SJCRH30 (cell line): ENCODE measurements at places on chromosomes 5 and 9. TPM values are rescaled to one million over a fixed set of nuclear protein-coding genes. Genes with fewer than 3 reads are reported as not detected.

GRCh38 chr9:114220061-114220541, 64.8 kb downstream of the COL27A1 start:
- no peak overlapping the region for H3K4me3 ChIP-seq
- peak overlapping the region; percentile 84; the same call in 1 of the 2 replicates for H3K27ac ChIP-seq
- peak; percentile 44 for DNase-seq
- peaks cover 79% of the 10 kb centered on the region for H3K4me1 ChIP-seq
- H3K36me3 ChIP-seq, result peaks cover 2% of the 10 kb centered on the region; the same call in 1 of the 2 replicates

- DNase-seq, result no peak
- no peaks in the 10 kb centered on the region for H3K4me1 ChIP-seq
- no peak overlapping the region for H3K27ac ChIP-seq
- H3K4me3 ChIP-seq, result no peak overlapping the region
- H3K36me3 ChIP-seq, result no peaks in the 10 kb centered on the region
Observed at GRCh38 chr9:89543621-89544278, 45.8 kb upstream of the SEMA4D start.

The DNM1 gene
- 1.7 and 3.8 TPM in 2 replicates for total RNA-seq

DNA sequence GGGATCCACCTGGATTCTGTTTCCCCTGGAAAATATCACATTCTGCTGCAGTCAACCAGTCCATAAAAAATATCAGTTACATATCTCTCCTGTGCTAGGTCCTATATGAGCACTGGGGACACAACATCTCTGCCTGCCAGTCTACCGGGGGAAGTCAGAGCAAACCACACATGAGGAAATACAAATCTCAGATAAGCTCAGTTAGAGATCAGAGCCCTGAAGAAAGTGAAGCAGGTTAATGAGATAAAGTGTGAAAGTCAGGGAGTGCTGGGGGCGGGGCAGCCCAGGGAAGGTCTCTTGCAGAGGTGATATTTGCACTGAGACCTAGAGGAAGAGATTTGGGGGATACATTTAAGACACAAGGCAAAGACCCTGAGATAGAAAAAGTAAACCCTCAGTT, 67.8 kb upstream of the SLC1A1 start:
- H3K27me3 ChIP-seq, result no peaks in the 10 kb centered on the region
- H3K27ac ChIP-seq, result no peak overlapping the region
- no peaks in the 10 kb centered on the region for H3K4me1 ChIP-seq
- no peak for DNase-seq

DNA sequence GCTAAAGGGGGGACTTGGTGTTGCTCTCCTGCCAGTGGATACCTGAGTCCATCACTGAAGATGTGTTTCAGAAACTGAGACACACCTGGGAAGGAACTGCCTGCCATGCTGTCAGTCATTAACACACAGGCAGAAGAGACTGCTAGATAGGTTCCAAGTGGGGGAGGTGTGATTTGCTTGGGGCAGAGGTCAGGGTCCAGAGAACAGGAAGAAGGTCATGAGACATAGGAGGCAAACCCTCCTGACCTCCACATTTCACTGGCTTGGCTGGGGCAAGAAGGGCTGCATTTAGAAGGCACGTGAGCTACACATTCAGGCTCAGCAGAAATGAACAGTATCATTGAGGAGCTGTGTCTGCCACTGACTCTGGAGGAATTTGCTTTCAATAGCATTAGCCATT, 215.8 kb downstream of the HSPA4 start:
- H3K36me3 ChIP-seq, result no peaks in the 10 kb centered on the region
- H3K27ac ChIP-seq, result no peak overlapping the region
- no peak for DNase-seq
- no peak overlapping the region for H3K4me3 ChIP-seq
- H3K27me3 ChIP-seq, result no peaks in the 10 kb centered on the region

The SLC34A1 gene
- not detected in 2 replicates for total RNA-seq

GRCh38 chr5:144227363-144227999, 56.8 kb downstream of the KCTD16 start:
- H3K36me3 ChIP-seq, result no peaks in the 10 kb centered on the region
- peaks cover 2% of the 10 kb centered on the region; the same call in 1 of the 2 replicates for H3K27me3 ChIP-seq
- no peak overlapping the region for H3K27ac ChIP-seq
- no peak overlapping the region for H3K4me3 ChIP-seq
- H3K4me1 ChIP-seq, result no peaks in the 10 kb centered on the region

DNA sequence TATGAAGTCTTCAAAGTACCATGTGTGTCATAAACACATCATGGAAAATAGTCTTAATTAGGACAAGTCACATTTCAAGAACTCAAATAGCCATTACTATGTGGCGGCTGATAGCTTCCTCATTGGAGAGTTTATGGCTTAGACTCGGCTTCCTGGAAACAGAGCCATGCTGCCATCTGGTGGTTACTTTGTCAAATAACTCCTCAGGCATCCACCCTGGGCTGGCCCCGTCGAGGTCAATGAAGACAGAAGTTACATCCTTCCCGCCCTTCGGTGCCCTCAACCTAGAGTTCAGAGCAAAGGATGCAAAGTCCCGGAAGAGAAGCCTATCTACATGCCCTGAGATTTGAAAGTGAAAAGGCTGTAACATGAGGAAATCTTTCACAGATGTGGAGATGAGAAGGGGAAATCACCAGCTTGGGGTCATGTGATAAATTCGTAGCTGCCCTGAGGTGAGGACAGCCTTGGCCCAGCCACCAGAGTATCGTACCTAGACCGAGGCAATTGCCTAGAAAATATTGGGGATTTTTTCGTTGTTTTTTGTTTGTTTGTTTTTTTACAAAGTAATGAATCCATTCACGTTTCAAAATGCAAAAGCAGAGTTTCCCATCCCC, 45.5 kb upstream of the ZNF169 start:
- H3K4me1 ChIP-seq, result peaks cover 19% of the 10 kb centered on the region
- DNase-seq, result peak; percentile 72
- H3K27me3 ChIP-seq, result no peaks in the 10 kb centered on the region
- no peak overlapping the region for H3K4me3 ChIP-seq

DNA sequence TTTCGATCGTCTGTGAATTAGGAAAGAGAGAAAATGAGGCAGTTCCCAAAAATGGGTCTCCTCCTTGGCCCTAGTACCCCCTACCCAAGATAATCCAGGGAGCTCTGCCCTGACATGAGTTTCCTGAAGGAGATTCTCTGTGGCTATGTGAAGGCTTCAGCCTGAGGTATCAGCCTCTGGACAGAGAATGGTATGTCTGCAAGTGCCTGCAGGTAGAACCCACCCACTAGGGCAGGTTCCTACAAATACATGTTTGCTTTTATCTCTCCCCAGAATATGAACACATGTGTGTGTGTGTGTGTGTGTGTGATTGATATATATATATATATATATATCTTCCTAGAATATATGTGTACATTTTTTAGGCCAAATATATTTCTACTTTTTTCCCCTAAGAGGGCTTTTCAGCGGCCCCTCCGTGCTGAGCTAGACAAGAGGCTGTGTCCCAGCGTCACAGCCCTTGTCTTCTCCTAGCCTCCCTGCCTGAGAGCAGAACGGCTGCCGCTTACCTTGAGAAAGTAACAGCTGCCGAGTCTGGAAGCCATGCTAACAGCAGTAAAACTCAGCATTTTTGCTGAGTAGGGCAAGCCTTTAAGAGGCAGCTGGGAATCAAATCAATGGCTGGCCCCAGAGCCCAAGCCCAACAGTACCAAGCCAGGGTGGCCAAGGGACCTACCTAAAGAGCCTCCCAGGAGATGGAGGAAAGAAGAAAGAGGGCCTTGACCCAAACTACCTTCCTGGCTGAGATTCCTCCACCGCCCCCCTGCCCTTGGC, 2.1 kb downstream of the BRINP1 start:
- no peaks in the 10 kb centered on the region for H3K27me3 ChIP-seq
- H3K36me3 ChIP-seq, result peaks cover 4% of the 10 kb centered on the region
- peak overlapping the region; percentile 75 for H3K4me3 ChIP-seq
- 0 out of 2 replicates have a peak, but pooled peaks cover 8% of the 10 kb centered on the region for H3K4me1 ChIP-seq

- H3K27ac ChIP-seq, result peak overlapping the region; percentile 94
- peak; percentile 84 for DNase-seq
- no peaks in the 10 kb centered on the region for H3K27me3 ChIP-seq
- H3K4me3 ChIP-seq, result peak overlapping the region; percentile 95
Observed at GRCh38 chr5:80408484-80409366, 861 bp downstream of the ZFYVE16 start.

- H3K4me3 ChIP-seq, result no peak overlapping the region
- 0 out of 2 replicates have a peak, but pooled peaks cover 2% of the 10 kb centered on the region for H3K36me3 ChIP-seq
- H3K27me3 ChIP-seq, result no peaks in the 10 kb centered on the region
- no peaks in the 10 kb centered on the region for H3K4me1 ChIP-seq
Observed at GRCh38 chr5:14309878-14310531, 166.9 kb downstream of the TRIO start.

GRCh38 chr5:81762401-81762800, 11.5 kb upstream of the SSBP2 start:
- H3K36me3 ChIP-seq, result no peaks in the 10 kb centered on the region
- no peak overlapping the region for H3K27ac ChIP-seq
- no peaks in the 10 kb centered on the region for H3K4me1 ChIP-seq
- no peak overlapping the region for H3K4me3 ChIP-seq

The ZDHHC11B gene
- 0.22 TPM in 1 of 2 replicates, not detected in the other for total RNA-seq

- H3K27me3 ChIP-seq, result peaks cover 4% of the 10 kb centered on the region; the same call in 1 of the 2 replicates
- H3K36me3 ChIP-seq, result no peaks in the 10 kb centered on the region
- DNase-seq, result no peak
- no peak overlapping the region for H3K4me3 ChIP-seq
Observed at GRCh38 chr9:84456527-84456926, 116.0 kb upstream of the SLC28A3 start.
